ENCODE measurements at places on chromosomes 7 and 10.
A peak's percentile ranks its signal among the peaks of the same experiment; 100 is the strongest.

GRCh38 chr7:16587790-16588189 is 57.8 kb downstream of the ANKMY2 start:
- no peaks in the 10 kb centered on the region for H3K36me3 ChIP-seq
- H3K4me3 ChIP-seq, result no peak overlapping the region
- H3K4me1 ChIP-seq, result no peaks in the 10 kb centered on the region
- H3K27ac ChIP-seq, result no peak overlapping the region
- DNase-seq, result peak; percentile 49
- H3K27me3 ChIP-seq, result no peaks in the 10 kb centered on the region

DNA sequence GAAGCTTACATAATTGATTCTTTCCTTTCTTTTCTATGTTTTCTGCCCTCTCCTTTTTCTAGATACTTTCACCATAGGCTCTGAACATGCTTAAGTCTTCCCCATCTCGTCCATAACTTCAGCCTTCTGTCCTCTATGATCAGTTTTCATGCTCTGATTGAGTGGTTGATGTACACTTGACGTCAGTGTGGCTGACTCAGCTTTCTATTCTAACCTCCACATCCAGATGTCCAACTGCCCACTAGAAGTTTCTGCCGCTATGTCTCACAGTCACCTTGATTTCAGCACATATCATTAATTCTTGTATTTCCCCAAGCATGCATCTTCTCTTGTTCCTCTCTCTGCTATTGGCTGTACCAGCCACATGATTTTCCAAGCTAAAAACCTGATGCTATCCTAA is 15.0 kb downstream of the CDK14 start:
- H3K4me1 ChIP-seq, result no peaks in the 10 kb centered on the region
- DNase-seq, result no peak
- H3K4me3 ChIP-seq, result no peak overlapping the region
- no peak overlapping the region for H3K27ac ChIP-seq
- no peaks in the 10 kb centered on the region for H3K36me3 ChIP-seq
- H3K27me3 ChIP-seq, result no peaks in the 10 kb centered on the region

DNA sequence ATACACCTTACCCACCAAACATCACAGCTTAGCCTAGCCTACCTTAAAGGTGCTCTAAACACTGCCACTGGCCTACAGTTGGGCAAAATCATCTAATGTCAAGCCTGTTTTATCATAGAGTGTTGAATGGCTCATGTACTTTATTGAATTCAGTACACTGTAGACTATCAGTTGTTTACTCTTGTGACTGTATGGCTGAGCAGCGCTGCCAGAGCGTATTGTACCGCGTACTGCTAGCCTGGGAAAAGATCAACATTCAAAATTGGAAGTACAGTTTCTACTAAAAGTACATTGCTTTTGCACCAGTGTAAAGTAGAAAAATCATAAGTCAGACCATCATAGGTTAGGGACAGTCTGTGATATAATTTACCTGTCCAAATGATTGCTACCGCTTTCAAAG is 226.8 kb downstream of the PRPF18 start:
- H3K27me3 ChIP-seq, result no peaks in the 10 kb centered on the region
- DNase-seq, result no peak
- no peaks in the 10 kb centered on the region for H3K36me3 ChIP-seq
- no peak overlapping the region for H3K27ac ChIP-seq

DNA sequence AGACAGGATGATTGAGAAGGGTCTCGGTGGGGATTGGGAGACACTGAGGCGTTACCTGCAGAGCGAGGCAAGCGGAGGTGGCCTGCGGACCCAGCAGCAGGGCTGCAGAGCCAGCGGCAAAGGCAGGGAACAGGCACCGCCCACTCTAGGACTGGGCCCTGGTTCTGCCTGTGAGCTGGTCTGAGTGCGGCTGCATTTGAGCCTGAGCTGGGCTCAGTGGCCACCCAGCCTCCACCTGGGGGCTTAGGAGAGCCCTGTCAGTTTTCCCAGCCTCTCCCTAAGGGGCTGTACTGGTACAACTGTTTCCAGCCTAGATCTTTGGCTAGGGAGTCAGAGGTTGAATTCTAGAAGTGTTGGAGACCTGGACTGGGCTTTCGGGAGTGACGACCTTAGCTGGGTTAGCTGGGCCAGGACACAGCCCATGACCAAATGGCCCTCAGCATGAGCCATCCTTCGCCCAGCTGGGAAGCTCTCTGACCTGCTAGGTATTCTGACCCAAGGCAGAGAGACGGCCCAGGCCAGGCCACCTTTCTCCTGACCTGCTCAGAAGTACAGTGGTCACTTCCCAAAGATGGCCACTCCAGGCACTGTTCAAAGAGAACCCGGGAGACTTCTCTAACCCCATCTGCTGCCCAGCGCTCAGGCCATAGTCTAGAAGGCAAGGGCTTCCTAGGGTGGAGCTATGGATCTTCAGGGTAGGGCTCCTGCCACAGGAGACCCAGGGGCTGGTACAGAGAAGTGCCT is 64.9 kb downstream of the PAX2 start:
- peaks cover 6% of the 10 kb centered on the region for H3K4me1 ChIP-seq
- DNase-seq, result peak; percentile 54
- H3K36me3 ChIP-seq, result no peaks in the 10 kb centered on the region
- H3K27me3 ChIP-seq, result no peaks in the 10 kb centered on the region
- H3K27ac ChIP-seq, result no peak overlapping the region

DNA sequence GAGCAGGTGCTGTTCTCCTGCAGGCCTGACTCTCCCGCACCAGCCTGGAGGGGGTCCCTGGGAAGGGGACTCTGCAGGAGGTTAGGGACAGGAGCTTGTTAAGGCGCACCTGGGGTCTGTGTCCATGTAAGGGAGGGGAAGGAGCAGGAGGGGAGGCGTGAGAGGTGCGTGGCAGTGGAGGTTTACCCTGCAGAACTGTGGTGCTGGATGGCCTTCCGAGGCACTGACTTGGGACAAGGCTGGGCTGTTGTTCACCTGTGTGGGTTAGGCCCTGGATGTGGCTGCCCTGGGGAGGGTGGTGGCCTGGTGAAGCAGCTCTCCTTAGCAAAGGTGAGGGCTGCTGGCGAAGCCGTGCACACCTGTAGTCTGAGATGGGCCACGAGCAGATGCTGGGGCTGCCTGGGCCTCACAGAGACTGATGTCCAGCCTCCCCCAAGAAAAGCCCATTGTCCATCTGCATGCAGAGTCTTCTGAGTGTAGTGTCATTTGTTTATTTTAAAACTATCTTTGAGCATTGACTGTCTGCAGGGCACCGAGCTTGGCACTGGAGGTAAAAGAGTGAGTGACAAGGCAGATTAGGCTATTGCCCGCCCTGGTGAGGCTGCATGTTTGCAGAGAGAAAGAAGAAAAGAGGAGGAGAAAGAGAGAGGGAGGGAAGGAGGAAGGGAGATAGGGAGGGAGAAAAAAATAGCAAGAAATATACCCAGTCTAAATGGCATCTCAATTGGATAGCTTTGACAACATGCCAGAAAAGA is 225.3 kb downstream of the GLRX3 start:
- no peaks in the 10 kb centered on the region for H3K36me3 ChIP-seq
- no peak overlapping the region for H3K4me3 ChIP-seq
- H3K4me1 ChIP-seq, result no peaks in the 10 kb centered on the region
- H3K27ac ChIP-seq, result no peak overlapping the region

- no peaks in the 10 kb centered on the region for H3K36me3 ChIP-seq
- H3K4me3 ChIP-seq, result no peak overlapping the region
- peaks cover 35% of the 10 kb centered on the region for H3K27me3 ChIP-seq
- no peak for DNase-seq
- H3K4me1 ChIP-seq, result peaks cover 21% of the 10 kb centered on the region
Observed at GRCh38 chr7:155373359-155374273, 75.9 kb downstream of the INSIG1 start.

DNA sequence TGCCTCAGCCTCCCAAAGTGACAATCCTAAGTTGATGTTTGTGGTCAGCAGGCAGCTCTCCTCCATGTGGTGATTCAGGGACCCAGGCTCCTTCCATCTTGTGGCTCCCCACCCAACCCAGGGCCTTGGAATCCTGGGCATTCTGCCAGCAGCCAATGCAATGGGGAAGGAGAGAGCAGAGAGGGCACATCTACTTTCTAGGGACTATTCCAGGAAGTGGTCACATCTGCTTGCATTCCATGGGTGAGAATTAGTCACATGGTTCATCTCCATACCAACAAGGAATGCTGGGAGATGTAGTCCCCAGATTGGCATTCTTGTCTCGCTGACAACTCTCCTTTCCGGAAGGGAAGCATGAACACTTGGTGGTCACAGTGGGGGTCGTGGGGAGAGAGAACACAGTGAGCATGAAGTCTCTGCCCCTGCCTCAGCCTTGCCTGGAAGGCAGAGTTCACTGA is 9.9 kb upstream of the SRRM3 start:
- H3K36me3 ChIP-seq, result no peaks in the 10 kb centered on the region
- no peak overlapping the region for H3K27ac ChIP-seq
- H3K4me1 ChIP-seq, result no peaks in the 10 kb centered on the region
- H3K27me3 ChIP-seq, result no peaks in the 10 kb centered on the region
- no peak for DNase-seq

DNA sequence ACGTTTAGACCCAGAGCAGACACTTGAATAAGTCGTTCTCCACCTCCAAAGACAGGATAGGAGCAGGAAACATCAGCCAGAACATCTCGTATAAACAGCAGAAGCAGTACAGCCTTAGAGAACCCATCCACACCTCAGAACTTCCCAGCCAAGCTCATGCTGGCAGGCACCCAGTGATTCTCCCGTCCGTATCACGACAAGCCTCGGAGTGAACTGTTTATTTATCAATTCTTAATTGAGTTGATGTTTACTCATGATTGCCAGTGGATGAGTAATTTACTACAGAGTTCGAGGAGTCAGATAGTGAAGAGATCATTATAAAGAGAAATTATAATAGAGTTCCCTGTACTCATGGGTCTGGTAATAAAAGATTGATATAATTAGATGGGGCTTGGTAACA is 811.5 kb downstream of the LRMDA start:
- no peak overlapping the region for H3K27ac ChIP-seq
- H3K36me3 ChIP-seq, result no peaks in the 10 kb centered on the region
- H3K27me3 ChIP-seq, result no peaks in the 10 kb centered on the region
- no peak overlapping the region for H3K4me3 ChIP-seq

DNA sequence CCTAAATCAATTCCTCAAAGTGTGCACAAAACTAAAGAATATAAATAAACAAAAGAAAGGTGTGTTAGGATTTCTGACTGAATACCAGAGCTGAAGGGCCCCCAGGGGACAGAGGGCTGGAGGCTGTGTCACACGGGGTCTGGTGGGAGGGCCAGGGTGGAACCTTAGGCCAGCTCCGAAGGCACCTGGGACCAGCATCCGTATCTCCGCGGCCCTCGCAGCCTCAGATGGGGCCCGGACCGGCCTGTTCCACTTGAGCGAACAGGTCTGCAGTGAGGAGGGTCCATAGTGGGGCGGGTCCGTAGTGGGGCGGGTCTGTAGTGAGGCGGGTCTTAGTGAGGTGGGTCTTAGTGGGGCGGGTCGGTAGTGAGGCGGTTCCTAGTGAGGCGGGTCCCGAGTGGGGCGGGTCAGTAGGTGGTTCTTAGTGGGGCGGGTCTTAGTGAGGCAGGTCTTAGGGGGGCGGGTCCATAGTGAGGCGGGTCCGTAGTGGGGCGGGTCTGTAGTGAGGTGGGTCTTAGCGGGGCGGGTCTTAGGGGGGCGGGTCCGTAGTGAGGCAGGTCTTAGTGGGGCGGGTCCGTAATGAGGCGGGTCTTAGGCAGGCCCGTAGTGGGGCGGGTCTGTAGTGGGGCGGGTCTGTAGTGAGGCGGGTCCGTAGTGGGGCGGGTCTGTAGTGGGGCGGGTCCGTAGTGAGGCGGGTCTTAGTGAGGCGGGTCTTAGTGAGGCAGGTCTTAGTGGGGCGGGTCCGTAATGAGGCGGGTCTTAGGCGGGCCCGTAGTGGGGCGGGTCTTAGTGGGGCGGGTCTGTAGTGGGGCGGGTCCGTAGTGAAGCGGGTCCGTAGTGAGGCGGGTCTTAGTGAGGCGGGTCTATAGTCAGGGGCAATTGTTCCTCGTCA is 15.1 kb downstream of the GPR146 start:
- no peak overlapping the region for H3K27ac ChIP-seq
- peak; percentile 62 for DNase-seq
- no peaks in the 10 kb centered on the region for H3K4me1 ChIP-seq
- no peaks in the 10 kb centered on the region for H3K27me3 ChIP-seq
- peaks cover 5% of the 10 kb centered on the region for H3K36me3 ChIP-seq
- H3K4me3 ChIP-seq, result no peak overlapping the region
